ENCODE measurements at places on chromosomes 1 and 21.

DNA sequence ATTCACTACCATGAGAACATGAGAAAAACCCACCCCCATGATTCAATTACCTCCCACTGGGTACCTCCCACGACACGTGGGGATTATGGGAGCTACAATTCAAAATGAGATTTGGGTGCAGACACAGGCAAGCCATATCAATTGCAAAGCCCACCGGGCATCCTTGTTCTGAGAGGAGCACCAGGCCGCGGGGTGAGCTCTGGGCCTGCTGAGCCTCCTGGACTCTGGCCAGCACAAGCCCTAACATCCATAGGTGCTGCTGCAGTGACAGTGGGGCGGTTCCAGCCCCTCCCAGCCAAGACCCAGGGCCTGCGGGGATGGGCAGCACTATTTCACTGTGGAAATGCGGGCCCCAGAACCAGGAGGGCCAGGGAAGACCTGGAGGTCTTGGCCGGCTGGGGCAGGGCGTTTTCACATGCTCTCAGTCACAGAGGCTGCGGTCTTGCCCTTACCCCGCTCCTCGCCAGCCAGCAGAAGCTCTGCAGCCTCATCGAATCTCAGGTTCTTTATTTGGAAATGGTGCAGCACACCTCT is 103.8 kb downstream of the PCBP3 start:
- DNase-seq, result no peak

DNA sequence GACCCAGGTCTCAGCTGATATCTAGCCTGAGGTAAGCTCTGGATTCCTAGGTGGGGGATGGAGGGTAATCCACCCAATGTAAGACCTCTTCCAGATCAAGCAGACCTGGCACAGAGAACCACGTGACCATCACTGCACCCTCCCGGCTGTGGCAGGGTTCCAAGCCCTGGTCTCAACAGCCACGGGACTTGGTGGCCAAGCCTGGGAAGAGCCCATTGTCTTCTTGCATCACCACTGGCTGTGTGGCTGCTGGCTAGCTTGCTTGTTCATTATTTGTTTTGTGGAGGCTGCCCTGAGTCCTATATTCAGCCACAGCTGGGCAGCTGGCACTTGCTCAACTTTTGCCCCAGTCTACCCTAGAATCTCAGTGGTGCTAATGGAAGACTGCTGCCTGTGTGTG is 24.1 kb upstream of the NFASC start:
- no peak for DNase-seq

DNA sequence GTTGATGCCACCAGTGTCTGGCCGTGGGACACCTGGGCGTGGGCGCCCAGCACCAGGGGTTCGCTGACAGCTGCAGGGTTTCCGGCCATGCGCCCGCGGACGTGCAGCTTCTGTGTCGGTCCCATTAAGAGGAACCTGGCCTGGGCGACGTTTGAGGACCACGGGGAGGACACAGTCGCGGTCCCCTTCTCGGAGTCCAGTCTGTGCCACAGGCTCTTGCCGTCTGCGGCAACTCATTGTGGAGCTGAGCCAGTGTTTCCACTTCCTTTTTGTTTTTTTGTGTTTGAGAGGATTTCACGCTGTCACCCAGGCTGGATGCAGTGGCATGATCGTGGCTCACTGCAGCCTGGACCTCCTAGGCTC is 1.6 kb upstream of the C1orf159 start:
- DNase-seq, result no peak

GRCh38 chr1:239293350-239294110 is 92.8 kb upstream of the CHRM3 start:
- no peak for DNase-seq

- DNase-seq, result no peak
Observed at GRCh38 chr1:210686841-210687240, 358.1 kb downstream of the HHAT start.

DNA sequence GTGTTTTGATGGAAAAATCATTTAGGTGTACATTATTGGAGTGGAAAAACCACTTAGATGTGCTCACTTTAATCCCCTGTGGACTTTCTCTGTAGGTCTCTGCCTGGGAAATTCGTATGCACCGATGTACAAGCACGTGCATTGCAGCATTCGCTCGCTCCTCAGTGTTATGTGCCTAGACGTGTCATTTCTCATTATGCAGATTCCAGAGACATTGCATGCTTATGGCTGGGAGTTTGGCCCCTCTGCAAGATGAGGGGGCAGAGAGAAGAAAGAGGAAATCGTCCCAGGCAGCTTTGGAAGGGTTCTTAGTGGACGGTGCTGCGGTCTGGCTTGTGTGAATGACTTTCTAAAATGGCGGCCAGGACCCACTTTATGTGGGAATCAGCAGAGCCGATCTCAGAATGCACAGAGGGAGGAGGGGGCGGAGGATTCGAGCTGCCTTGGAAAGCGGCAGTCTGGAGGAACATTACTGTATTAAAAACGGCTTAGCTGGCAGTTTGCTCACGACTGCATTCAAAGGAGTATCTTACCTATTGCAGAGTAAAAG is 2.3 kb downstream of the SPEN start:
- DNase-seq, result peak; percentile 38

GRCh38 chr21:46111193-46111571 is 13.3 kb downstream of the COL6A2 start:
- DNase-seq, result no peak

- DNase-seq, result no peak
Observed at GRCh38 chr1:229135773-229136172, 135.1 kb upstream of the RAB4A start.

GRCh38 chr1:159132271-159132881 is 39.0 kb upstream of the CADM3 start:
- peak; percentile 55 for DNase-seq

GRCh38 chr1:224433041-224433691 is 1.4 kb downstream of the WDR26 start:
- peak; percentile 11 for DNase-seq

DNA sequence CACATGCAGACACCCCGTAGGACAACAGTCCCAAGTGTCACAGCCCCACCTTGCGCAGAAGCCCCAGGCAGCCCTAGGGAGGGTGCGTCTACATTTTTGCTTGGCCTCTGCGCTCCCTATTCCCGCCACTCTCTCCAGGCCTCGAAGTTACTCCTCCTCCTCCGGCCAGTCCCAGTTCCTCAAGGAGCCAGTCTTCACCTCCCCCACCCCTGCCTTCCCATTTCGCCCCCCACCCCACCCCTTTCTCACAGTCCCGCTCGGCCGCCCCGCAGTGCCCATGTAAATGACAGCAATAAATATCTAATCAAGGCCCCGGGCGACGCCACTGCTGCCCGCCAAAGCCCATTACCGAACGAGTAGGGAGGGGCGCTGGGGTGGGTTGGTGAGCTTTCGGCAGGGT is 3.2 kb downstream of the DMBX1 start:
- no peak for DNase-seq

DNA sequence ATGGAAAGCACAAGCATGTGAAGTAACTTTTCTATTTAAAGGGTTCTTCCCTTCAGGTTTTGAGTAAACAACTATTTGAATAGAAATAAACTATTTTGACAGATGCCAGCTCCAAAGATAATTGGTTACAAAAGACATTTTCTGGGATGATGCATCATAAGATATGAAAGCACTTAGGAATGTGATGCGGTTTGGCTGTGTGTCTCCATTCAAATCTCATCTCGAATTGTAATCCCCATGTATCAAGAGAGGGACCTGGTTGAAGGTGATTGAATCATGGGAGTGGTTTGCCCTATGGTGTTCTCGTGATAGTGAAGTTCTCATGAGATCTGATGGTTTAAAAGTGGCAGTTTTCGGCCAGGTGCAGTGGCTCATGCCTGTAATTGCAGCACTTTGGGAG is 6.4 kb downstream of the DISP1 start:
- no peak for DNase-seq

GRCh38 chr21:42343963-42344510 is 6.8 kb downstream of the TFF2 start:
- DNase-seq, result no peak

DNA sequence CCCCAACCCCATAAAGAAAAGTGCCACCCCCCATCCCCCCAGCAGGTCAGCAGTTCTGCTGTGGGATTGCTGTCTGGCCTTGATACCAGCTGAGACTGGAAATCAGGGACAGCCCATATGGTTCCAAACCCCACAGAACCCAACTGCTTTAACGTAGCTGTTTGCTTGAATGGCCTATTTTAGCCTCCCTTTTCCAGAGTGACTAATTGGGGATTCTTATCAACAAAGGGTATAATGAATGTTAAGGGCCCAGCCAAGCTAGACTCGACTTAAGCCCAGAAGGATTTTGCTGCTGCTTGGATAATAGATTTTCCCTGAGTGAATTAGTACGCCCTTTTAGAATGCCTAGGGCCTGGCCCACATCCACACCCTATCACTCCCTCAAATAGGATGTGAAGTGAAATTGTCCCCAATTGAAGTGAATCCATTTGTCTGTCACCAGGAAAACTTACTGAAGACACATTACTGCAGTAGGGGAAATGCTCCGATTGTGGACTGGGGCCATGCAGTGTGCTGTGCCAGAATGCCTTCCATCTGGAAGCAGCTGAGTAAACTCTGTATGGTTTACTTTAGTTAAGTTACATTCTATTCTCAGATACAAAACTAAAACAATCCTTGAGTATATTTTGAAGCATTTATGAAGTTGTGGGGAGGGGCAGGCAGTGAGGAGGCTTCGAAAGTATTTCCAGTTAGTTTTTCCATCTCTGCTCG is 156.9 kb downstream of the DHRS3 start:
- no peak for DNase-seq

- DNase-seq, result peak; percentile 34
Observed at GRCh38 chr1:53340660-53341520, 13.0 kb upstream of the LRP8 start.

DNA sequence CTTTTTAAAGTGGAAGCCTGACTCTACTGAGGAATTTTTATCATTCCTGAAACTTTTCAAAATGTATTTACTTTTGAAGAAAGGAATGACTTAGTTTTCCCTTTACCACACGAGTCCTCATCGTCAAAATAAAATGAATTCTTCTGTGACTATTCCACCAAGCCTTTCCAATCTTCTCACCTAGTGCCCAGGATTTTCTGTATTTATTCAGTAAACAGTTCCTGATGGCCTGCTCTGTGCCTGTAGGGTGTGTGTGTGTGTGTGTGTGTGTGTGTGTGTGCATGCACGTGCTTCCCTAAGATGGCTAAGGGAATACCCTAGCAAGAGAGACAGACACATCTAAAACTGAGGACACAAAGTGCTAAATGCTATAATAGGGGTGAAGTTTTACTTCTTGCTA is 395.0 kb upstream of the USP24 start:
- DNase-seq, result no peak

DNA sequence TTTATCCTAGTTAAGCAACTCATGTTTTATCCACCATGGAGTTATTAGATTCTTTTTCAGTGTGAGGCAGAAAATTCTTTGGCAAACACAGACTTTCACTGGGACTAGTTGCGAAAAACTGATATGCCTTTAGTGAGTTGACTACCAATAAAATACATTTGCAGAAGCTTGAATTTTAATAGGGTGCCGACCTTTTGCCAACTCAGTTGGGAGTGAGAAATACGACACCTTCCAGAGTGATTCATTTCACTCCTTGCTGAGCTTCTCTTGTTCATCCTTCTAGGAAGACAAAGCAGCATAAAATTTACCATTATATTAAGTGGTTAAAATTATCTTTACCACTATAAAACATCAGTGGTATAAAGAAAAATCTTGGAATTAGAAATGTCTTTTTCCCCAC is 1.2 kb upstream of the KRTAP23-1 start:
- no peak for DNase-seq

- DNase-seq, result no peak
Observed at GRCh38 chr21:31180256-31181081, 142.2 kb upstream of the KRTAP19-8 start.

DNA sequence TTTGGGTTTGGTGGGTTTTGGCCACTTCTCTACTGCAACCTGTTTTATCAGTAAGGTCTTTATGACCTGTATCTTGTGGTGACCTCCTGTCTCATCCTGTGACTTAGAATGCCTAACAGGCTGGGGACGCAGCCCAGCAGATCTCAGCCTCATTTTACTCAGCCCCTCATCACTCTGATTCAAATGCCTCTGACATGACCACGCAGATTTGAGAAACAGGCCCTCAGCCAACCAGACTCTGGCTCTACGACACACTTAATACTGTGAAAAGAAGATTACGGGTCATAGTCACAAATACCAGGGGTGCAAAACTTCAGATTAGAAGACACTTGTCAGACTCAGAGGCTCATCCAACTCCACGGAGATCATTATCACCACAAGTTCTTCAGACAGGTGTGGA is 28.3 kb upstream of the KIF26B start:
- DNase-seq, result no peak

Data from activated T-cell treated with anti-CD3 and anti-CD28 coated beads for 24 hours (primary cell).